Heart left ventricle (tissue), 16 donors: ENCODE measurements at places on chromosomes 11 and 22. TPM values are rescaled to one million over a fixed set of nuclear protein-coding genes. Genes with fewer than 3 reads are reported as not detected.
A peak's percentile ranks its signal among the peaks of the same experiment; 100 is the strongest.

GRCh38 chr11:47234669-47235100 is 13.9 kb downstream of the ACP2 start:
- DNase-seq, result peak; percentile 40
- no peaks in the 10 kb centered on the region for H3K27me3 ChIP-seq
- H3K4me1 ChIP-seq, result peaks cover 3% of the 10 kb centered on the region
- peak overlapping the region; percentile 50 for H3K27ac ChIP-seq

- no peaks in the 10 kb centered on the region for H3K36me3 ChIP-seq
- H3K27ac ChIP-seq, result peak overlapping the region; percentile 61
- no peaks in the 10 kb centered on the region for H3K27me3 ChIP-seq
- no peak overlapping the region for H3K4me3 ChIP-seq
Measured at GRCh38 chr11:22674470-22675439, 8.3 kb downstream of the GAS2 start.

- no peak for DNase-seq
- H3K4me3 ChIP-seq, result no peak overlapping the region
- peaks cover 18% of the 10 kb centered on the region for H3K4me1 ChIP-seq
- no peak overlapping the region for H3K27ac ChIP-seq
- H3K36me3 ChIP-seq, result no peaks in the 10 kb centered on the region
Measured at GRCh38 chr11:87150936-87151335, 113.2 kb downstream of the TMEM135 start.

GRCh38 chr11:61973476-61974162 is 6.2 kb upstream of the FTH1 start:
- no peaks in the 10 kb centered on the region for H3K36me3 ChIP-seq
- H3K27ac ChIP-seq, result no peak overlapping the region
- DNase-seq, result no peak

GRCh38 chr11:64856382-64857227 is 12.2 kb upstream of the CDC42BPG start:
- DNase-seq, result no peak
- H3K4me1 ChIP-seq, result peaks cover 48% of the 10 kb centered on the region
- H3K4me3 ChIP-seq, result no peak overlapping the region
- peak overlapping the region; percentile 82 for H3K27ac ChIP-seq

DNA sequence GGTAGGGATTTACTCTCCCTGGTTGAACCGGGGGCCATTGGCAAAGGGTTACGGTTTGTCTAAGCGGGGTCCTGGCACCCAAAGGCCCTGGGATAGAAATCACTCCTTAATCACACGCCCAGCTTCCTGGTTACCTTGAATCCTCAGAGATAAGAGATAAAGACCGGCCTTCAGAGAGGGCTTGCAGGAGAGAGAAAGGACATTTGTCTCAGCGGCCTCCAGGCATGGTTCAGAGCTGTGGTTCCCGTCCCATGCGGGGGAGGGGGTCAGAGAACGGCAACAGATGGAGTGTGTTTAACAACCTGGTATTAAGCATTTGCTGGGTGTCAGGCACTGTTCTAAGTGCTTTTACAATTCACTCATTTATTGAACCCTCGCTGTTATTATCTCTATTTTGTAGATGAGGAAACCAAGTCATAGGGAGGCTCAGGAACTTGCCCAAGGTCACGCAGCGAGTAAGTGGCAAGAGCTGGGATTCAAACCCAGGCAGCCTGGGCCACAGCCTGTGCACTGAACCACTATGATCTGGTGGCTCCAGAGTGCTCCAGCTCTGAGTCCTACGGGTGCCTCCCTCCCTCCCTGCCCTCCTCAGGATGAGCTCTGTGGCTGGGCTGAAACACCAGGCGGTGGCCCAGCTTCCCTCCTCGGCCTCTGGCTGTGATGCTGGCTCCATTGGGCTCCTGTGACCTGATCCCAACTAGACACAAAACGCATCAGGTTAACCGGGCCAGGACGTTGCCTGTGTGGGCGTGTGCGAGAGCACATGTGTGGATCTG is 18.6 kb downstream of the LRRC10B start:
- no peak overlapping the region for H3K27ac ChIP-seq
- H3K36me3 ChIP-seq, result no peaks in the 10 kb centered on the region
- no peak for DNase-seq
- no peak overlapping the region for H3K4me3 ChIP-seq
- H3K4me1 ChIP-seq, result peaks cover 16% of the 10 kb centered on the region

GRCh38 chr22:17397756-17398547 is 28.7 kb downstream of the CECR2 start:
- H3K4me3 ChIP-seq, result no peak overlapping the region
- no peak overlapping the region for H3K27ac ChIP-seq
- H3K4me1 ChIP-seq, result no peaks in the 10 kb centered on the region
- H3K27me3 ChIP-seq, result no peaks in the 10 kb centered on the region
- no peak for DNase-seq

- peak overlapping the region; percentile 62 for H3K4me3 ChIP-seq
- H3K27ac ChIP-seq, result no peak overlapping the region
- no peaks in the 10 kb centered on the region for H3K27me3 ChIP-seq
- no peaks in the 10 kb centered on the region for H3K36me3 ChIP-seq
- DNase-seq, result no peak
Measured at GRCh38 chr22:43088627-43088983, 586 bp downstream of the TTLL1 start.

DNA sequence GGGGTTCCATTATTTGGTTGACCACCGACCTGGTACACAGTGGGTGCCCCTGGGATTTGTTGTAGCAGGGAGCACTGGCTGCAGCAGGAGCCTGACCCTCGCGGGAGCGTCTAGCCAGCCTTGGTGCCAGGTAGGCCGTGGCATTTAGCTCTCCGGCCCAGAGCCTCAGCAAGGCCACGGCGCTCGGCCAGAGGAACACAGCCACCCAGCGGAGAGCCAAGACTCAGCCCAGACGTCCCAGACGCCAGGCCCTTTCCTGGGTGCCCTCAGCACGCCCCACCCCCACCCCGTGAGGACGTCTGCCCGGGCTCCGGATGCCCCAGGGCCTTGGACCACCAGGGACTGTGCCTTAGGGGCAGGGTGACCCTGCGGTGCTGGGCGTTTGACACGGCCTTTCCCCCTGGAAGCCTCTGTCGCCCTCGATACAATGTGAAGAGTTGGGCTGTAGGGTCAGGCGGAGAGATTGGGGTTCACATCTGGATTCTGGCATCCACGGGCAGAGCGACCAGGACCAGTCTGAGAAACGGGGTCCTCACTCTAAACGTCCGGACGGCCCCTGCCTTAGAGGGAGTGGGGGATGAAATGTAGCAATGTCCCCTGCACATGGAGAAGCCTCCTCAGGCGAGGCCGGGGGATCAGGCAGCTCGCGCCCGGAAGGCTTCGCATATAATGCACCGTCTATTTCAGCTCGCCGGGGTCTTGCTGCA is 99.2 kb upstream of the FGF3 start:
- no peak overlapping the region for H3K27ac ChIP-seq
- peaks cover 36% of the 10 kb centered on the region for H3K4me1 ChIP-seq
- no peaks in the 10 kb centered on the region for H3K36me3 ChIP-seq
- peak; percentile 29 for DNase-seq

- no peaks in the 10 kb centered on the region for H3K27me3 ChIP-seq
- no peak for DNase-seq
- H3K36me3 ChIP-seq, result no peaks in the 10 kb centered on the region
- H3K4me3 ChIP-seq, result no peak overlapping the region
- peak overlapping the region; percentile 71 for H3K27ac ChIP-seq
Measured at GRCh38 chr11:10894666-10895065, 36.8 kb upstream of the ZBED5 start.

DNA sequence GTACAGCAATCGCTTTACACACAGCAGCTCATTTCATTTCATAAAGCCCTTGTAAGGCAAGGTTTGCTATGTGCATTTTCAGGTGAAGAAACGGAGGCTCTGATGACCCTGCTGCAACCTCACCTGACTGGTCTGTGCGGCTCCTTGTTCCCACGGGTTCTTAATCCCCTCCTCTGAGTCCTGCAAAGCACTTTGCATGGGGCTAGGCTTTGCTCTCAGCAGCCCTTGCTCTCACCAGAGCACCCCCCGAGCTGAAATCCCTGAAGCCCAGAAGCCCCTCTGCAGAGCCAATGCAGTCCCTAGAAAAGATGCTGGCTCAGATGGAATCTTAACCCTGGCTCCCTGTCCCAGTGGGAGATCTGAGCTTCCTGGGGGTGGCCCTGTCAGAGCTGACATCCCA is 11.0 kb upstream of the APOL6 start:
- peaks cover 40% of the 10 kb centered on the region for H3K4me1 ChIP-seq
- peak overlapping the region; percentile 78 for H3K27ac ChIP-seq
- no peak overlapping the region for H3K4me3 ChIP-seq
- no peak for DNase-seq

- no peaks in the 10 kb centered on the region for H3K36me3 ChIP-seq
- H3K27me3 ChIP-seq, result no peaks in the 10 kb centered on the region
- peaks cover 33% of the 10 kb centered on the region for H3K4me1 ChIP-seq
- peak overlapping the region; percentile 56 for H3K27ac ChIP-seq
- no peak overlapping the region for H3K4me3 ChIP-seq
- DNase-seq, result no peak
Measured at GRCh38 chr11:72777755-72778278, 16.0 kb downstream of the STARD10 start.

DNA sequence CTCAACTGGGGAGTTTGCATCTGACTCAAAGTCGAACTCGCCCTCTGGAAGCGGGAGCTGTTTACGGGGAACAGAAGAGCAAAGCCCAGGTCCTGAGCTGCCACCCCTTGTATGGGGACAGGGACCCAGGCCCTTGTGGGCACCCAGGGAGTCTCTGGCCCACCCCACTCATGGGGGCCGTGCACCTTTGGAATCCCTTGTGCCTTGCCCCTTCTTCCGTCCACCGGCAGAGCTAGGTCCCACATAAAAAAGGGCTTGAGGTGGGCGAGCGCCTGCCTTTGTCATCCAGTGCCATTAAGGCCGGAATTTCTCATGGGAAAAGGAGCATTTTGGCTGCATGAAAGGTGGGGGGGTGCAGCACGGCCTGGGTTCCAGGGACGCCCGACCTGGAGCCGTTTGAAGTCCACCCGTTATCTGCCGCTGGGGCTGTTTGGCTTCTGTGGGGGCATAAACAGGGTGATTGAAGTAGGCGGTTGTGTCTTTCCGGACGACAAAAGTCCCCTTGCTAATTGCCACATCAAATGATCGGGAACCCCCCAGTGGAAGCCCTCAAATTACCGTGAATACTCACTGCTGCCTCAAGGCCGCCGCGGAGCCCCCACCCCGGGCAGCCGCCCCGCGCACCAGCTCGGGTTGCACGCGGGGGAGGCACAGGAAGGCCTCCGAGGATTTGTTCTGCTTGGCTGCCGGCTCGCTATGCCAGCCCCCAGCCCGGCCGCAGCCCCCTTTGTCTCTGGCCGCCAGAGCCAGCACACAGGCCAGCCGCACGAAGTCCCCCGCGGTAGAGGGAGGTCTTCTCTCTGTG is 49.0 kb upstream of the FGF3 start:
- H3K27ac ChIP-seq, result no peak overlapping the region
- no peak for DNase-seq
- H3K36me3 ChIP-seq, result no peaks in the 10 kb centered on the region
- no peak overlapping the region for H3K4me3 ChIP-seq

GRCh38 chr11:15490535-15490934 is 375.8 kb downstream of the INSC start:
- no peak overlapping the region for H3K27ac ChIP-seq
- no peak overlapping the region for H3K4me3 ChIP-seq
- no peaks in the 10 kb centered on the region for H3K36me3 ChIP-seq
- no peaks in the 10 kb centered on the region for H3K27me3 ChIP-seq

GRCh38 chr11:11477695-11478420 is 124.8 kb upstream of the CSNK2A3 start:
- H3K36me3 ChIP-seq, result no peaks in the 10 kb centered on the region
- no peak for DNase-seq
- H3K4me1 ChIP-seq, result peaks cover 33% of the 10 kb centered on the region
- no peak overlapping the region for H3K27ac ChIP-seq
- no peaks in the 10 kb centered on the region for H3K27me3 ChIP-seq
- H3K4me3 ChIP-seq, result no peak overlapping the region

DNA sequence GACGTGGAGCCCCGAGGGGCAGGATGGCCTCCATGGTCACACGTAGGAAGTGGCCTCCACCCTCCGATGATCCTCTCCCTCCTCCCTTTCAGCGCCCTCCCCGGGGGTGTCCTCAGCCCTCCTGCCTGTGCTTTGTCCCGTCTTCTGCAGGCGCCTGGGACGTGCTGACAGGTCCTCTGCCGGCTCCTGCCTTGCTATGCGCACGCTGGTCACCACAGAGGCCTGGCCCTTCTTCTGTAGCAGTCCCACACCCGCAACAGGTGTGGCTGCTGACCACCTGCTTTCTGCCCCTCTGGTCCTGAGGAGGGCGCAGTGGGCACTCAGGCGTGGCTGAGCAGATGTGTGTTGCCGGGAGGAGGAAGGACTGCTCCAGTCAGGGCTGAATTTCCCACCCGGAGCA is 27.7 kb upstream of the PPP6R3 start:
- H3K36me3 ChIP-seq, result peaks cover 4% of the 10 kb centered on the region
- peak; percentile 73 for DNase-seq
- H3K4me1 ChIP-seq, result peaks cover 32% of the 10 kb centered on the region
- H3K4me3 ChIP-seq, result no peak overlapping the region

- H3K36me3 ChIP-seq, result no peaks in the 10 kb centered on the region
- DNase-seq, result no peak
- H3K27me3 ChIP-seq, result no peaks in the 10 kb centered on the region
- H3K4me3 ChIP-seq, result no peak overlapping the region
Measured at GRCh38 chr11:36218283-36218921, 70.8 kb downstream of the COMMD9 start.

DNA sequence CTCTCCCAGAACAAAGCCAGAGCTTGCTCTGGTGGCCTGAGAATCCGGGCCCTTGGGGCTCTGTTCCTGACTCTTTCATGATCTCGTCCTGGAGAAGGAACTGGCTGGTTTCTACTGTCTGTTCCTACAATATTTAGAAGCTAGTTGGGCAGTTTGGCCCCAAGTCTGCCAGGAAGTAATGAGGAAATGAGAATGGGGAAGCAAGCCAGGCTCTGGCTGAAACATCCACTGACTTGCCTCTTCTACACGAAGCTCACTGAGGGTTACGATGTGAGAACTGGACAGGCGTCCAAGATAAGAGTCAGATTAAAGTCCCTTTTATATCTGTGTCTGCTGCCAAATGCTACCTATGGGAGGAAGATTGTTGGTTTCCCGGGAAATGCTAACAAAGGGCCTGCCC is 110.0 kb upstream of the KIRREL3 start:
- DNase-seq, result no peak
- H3K27me3 ChIP-seq, result peaks cover 22% of the 10 kb centered on the region
- no peak overlapping the region for H3K4me3 ChIP-seq

DNA sequence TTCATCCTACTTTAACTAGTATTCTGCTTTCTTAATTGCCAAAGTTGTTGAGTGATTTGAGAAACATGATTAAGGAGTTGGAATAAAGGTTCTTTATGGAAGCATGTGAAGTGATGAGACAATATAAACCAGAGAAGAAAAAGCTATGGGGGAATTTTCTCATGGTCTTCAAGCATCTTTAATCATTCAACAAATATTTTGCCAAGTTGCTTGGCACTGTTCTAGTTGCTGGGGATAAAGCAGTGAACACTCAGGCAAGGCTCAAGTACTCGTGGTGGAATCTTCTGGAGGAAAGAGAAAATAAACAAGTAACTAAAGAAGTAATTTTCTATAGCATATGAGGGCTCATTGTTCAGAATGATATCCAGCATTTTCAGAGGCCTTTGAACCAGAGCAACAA is 9.2 kb upstream of the PIWIL4 start:
- peaks cover 4% of the 10 kb centered on the region for H3K4me1 ChIP-seq
- H3K27ac ChIP-seq, result no peak overlapping the region
- H3K27me3 ChIP-seq, result no peaks in the 10 kb centered on the region
- no peaks in the 10 kb centered on the region for H3K36me3 ChIP-seq
- no peak for DNase-seq

APOL4 gene
- total RNA-seq, result 4.0 TPM

DLG2 gene
- total RNA-seq, result 9.0 TPM

SPI1 gene
- 78.9 TPM for total RNA-seq

NAALAD2 gene
- 0.16 TPM for total RNA-seq

TP53I11 gene
- 39.4 TPM for total RNA-seq

SAA2 gene
- 2.2 TPM for total RNA-seq

SAA1 gene
- not detected for total RNA-seq

NXPE4 gene
- not detected for total RNA-seq

BBOX1 gene
- total RNA-seq, result not detected

SLC5A12 gene
- not detected for total RNA-seq

RELT gene
- 13.9 TPM for total RNA-seq

PKP3 gene
- total RNA-seq, result 0.32 TPM

SHANK2 gene
- 0.32 TPM for total RNA-seq
